ENCODE measurements at places on chromosomes 3 and 15.

DNA sequence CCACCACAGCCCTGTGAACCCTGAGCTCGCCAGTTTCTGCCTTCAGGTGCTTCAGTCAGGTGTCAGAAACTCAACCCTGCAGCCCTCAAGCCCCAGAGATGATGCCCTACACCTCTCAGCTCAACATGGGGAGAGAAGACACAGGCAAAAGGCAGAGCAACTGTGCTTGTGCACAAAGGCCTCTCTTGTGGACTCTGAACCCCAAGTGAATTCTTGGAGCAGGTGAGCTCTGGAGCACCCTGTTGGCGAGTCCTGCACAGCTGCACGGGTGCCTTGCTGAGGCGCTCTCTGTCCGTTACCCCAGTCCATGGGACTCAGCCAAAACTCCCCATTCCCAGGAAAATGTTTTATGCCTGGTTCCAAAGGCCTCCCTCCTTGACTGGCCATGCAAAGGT lies 197.0 kb downstream of the KLF13 start:
- DNase-seq: no peak

DNA sequence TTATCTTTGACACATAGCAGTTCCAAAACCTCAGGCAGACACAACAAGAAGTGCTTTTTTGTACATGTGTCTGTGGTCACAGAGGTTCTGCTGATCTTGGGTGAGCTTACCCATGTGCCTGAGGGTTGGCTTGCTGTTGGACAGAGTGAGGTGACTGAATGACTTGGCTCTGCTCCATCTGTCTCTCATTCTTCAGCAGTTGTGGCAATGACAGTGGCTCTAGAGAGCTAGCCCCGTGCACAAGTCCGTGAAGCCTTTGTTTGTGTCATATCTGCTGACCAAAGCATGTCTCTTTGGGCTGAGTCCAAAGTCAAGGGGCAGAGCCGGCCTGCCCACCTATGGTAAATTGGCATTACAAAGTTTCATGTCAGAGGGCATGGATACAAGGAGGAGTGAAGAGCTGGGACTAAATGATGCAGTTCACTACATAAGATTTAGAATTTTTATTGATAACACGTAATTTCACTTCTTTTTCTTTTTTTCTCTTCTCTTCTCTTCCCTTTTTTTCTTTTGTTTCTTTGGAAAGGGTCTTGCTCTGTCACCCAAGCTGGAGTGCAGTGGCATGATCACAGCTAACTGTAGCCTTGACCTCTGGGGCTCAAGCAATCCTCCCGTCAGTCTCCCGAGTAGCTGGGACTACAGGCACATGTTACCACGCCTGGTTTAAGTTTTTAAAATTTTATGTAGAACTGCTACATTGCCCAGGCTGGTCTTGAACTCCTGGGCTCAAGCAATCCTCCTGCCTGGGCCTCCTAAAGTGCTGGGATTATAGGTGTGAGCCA lies 77.9 kb downstream of the ITPR1 start:
- no peak for DNase-seq

- DNase-seq: no peak
These were observed 3.5 kb upstream of the PP2D1 start for GRCh38 chr3:20015525-20015924.

DNA sequence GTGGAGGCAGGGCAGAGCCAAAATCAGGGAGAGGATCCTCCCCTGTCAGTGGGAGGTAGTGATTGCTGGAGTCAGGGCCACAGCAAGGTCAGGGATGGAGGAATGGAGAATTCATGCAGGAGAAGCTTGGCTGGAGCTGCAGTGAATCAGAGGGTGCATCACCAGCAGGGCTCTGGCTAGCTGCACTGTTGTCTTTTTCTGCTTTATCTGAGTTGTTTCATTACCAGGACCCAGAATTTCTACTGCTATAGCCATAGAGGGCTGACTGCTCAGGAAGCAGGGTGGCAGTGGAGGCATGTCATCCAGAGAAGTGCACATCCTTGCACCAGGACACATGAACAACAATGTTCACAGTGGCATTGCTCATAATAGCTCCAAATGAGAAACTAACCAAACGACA lies 113.5 kb upstream of the GALNT15 start:
- peak; percentile 64 for DNase-seq

DNA sequence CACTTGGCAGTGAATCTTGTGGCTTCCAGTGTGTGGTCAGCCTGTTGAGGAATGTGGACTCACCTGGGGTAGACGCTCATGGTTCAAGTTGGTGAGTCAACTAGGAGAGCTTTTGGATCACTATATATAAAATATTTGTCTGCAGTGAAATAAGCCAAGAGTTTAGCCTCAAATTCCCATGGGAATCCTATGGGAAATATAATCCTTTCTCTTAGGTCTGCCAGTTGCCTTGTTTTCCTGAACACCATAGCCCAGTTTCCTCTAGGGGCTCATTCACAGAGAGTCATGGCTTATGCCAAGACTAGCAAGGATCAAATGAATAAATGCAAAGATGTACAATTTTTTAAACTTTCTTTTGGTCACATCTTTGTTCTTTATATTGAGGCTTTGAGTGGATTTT lies 100.1 kb upstream of the NPHP3 start:
- no peak for DNase-seq

DNA sequence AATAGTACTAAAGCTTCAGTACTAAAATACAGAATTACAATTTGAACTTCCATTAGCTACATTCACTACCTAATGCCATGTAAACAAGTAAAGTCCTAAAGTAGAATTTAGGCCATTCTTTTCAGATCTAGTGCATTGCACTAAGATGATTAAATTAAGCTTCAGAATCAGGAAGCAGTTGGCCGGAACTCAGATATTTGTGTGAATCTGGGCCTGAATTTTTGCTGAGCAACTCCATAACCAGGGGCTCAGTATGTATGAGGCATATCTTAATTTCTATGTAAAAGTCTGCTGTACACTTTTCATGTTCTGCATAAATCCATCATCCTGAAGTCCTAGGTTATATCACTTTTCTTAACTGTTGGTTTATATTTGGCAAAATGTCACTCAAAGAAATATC lies 246.4 kb downstream of the RBMS3 start:
- DNase-seq: no peak

- DNase-seq: peak; percentile 77
These were observed 923 bp downstream of the SIAH2 start for GRCh38 chr3:150761831-150762661.

- DNase-seq: no peak
These were observed 235.5 kb downstream of the PDZRN3 start for GRCh38 chr3:73389117-73389813.
